ENCODE measurements at places on chromosomes 1 and 21. TPM values are rescaled to one million over a fixed set of nuclear protein-coding genes. Genes with fewer than 3 reads are reported as not detected.

SLC30A7 gene
- 8.5 TPM for polyA plus RNA-seq

AMPD1 gene
- polyA plus RNA-seq: not detected

KRTAP19-3 gene
- polyA plus RNA-seq: not detected

PDPN gene
- not detected for polyA plus RNA-seq

FLG gene
- polyA plus RNA-seq: not detected

KRTAP19-1 gene
- not detected for polyA plus RNA-seq

- no peak for DNase-seq
Observed at GRCh38 chr1:106517224-106517623, 539.2 kb upstream of the PRMT6 start.

- no peak for DNase-seq
Observed at GRCh38 chr1:35285771-35286606, 17.5 kb downstream of the ZMYM4 start.

DNA sequence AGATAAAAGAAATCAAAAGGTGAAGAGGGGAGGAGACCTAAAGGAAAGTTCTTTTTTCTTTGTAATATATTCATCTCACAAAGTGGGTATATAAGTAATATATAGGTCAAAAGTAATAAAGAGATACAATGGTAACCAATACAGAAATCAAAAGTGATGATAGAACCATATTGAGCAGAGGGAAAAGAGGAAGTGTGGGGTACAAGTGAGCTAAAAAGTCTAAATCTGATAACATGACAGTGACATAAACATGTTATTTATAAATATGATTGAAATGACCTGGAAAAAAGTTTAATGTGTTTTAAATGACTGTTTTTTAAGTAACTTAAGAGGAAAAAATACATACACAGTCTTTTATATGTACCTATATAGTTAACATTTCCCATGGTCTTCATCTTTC, 70.5 kb downstream of the MRPL39 start:
- DNase-seq: no peak

- no peak for DNase-seq
Observed at GRCh38 chr1:153291514-153291913, 21.2 kb downstream of the PGLYRP3 start.

GRCh38 chr1:246215510-246215903, 291.6 kb downstream of the SMYD3 start:
- DNase-seq: no peak

DNA sequence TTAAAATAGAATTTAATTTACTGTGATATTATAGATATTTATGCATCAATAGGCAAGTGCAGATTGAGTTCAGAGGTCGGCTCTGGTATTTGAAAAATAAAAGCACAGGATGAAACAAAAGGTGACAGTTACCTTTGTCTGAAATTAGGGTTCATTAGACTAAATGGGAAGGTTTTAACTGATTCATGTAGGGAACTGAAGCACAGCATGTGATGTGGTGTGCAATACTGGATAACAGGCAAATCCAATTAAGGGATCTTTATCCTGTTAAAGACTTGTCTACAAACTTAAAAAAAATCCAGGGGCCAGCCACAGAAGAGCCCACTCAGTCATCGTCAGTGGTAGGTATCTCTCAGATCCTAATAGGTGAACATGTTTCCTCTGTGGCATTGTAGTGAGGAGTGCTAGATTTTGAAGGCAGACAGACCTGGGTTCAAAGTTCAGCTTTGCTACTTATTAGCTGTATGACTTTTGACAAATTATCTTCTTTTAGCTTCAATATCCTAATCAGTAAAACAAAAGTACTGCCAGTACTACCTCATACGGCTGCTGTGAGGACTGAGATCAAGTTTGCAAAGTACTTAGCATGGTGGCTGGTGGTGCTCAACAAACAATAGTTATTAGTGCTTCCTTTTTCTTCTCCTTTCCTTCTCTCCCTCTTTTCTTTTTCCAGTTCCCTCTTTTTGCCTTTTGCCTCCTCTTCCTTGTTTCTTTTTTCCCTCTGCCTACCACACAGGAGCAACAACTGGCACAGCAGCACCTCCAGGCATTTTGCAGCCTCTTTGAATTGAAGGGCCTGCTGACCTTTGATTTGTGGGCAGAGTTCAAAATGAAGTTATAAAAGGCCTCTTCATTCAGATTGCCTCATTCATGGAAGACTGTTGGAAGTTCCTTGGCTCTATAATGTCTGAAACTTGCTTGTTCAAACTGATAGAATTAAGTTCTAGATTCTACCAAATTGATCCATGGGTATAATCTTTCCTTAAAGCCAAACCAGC, 44.9 kb upstream of the FOXD3 start:
- no peak for DNase-seq

DNA sequence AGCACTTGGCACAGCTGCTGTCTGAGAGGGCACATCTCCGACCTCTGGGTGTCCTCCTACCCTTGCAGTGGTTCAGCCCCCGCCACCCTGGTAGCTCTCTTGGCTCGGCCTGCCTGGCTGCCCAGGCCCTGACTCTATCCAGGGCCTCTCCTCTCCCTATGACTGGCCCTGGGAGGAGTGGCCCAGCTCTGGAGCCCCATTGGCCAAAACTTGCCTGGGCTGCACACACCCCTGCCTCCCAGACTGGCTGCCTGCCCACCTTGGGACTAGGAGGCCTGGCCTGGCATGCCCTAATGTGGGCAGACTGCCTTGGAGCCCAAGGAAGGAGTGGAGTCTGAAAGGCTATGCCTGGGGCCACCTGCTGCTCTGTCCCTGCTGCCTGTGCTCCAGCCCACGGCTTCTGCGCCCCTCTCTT, 33.6 kb downstream of the ACOT11 start:
- no peak for DNase-seq

DNA sequence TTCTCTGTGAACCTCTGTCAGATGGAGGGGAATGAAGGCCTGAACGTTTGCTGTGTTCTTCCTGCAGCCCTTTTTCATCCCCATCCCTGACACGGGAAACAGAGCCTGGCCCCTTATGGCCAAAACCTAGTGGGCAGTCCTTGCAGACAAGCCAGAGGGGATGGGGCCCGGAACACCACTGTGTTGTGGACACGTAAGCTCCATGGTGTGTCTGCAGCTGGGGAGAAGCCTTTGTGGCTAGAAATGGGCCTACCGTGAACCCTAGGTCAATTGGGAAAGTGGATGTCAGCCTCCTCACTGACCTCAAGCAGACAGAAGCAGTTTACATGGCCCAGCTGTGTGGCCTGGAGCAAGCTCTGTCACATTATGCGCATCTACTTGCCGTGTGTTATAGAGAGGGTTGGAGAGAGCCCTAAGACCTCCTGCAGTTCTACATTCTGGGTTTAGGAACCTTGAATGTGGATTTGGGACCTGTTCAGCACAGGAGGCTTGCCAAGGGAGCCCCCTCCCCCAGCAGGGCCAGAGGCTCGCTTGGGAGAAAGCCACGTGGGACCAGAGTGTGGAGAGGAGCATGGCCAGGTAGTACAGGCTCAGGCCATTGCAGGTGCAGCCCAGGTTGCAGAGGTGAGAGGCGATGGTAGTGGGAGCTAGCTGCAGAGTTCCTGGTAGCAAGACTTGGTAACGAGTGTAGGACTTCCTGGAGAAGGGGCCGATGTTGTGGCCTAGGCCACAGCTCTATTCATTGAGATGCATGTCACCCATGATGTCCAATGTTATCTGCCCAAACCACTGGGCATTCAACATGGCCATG, 20.7 kb downstream of the PARS2 start:
- DNase-seq: no peak

GRCh38 chr1:82722608-82723007, 921.9 kb downstream of the ADGRL2 start:
- no peak for DNase-seq

DNA sequence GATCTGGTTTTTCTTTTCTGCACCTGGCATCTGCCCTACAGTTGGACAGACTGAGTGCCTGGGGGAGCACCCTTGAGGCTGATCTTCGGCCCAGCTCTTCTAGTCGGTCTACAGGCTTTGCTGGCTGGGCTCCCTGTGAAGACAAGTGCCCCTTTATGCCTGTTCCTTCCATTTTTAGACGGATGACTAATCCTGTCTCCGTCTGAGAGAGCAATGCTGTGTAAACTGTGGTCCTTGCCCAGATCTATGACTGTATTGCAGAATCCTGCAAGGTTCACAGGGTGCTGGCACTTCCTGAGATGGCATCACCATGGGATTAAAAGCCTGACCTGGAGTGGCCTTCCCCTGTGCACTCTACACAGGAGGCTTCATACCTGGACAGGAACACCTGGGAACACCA, 47.6 kb upstream of the SAMD13 start:
- DNase-seq: no peak

GRCh38 chr1:43232482-43232881, 37.3 kb upstream of the TMEM125 start:
- no peak for DNase-seq

DNA sequence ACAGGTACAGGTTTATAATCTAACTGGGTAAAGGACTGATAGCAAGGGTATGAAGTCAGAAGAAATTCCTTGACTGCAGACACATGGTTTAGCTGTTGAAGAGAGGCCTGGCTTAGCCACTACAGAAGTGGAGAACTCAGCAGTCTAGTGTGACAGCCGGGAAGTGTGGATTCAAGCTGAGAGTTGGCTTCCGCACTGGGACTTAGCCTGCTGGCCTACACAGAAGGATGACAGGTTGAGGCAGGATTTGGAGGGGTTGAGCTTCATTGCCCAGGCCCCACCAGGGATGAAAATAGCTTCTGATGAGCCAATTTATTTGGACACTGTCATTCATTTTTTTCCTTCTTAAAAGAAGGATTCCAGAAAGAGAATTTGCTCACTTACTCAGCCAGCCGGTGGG, 284.4 kb downstream of the PCP4 start:
- DNase-seq: no peak

- peak; percentile 79 for DNase-seq
Observed at GRCh38 chr1:109112652-109113285, 1.1 kb upstream of the ELAPOR1 start.

DNA sequence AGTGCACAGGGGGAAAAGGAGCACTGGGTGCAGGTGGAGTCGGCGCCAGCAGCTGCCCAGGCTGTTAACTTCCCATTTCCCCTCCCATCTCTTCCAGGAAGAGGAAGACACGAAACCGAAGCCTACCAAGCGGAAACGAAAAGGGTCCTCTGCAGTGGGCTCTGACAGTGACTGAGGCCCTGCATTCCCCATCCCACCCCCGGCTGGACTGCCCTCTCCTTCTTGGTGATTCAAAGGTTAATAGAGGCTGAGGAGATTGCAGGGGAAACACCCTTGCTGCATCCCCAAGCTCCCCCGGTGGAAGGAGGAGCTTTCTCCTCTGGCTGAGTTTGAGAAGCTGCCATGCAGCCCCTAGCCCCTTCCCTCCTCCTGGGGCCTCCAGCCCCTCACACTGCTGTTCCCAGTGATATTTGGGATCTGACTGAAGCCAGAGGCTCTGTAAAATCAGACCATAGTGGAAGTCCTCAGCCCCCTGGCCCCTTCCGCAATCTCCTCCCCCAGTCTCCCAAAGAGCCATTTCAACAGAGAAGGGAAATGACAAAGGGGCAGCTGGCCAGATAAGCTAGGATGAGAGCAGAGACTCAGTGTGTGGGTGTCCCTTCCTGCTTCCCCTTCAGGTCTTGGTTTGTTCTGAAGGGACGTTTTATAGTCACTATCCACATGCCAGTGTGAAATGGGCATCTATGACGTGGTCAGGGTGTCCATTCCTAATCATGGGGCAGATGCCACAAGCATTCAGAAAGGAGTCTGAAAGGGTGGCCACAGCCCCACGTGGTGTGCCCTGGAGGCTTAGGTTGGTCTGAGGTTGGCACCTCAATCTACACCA, 1.9 kb upstream of the SLC27A3 start:
- DNase-seq: no peak

GRCh38 chr1:55443175-55443915, 228.2 kb upstream of the USP24 start:
- DNase-seq: no peak
